NCI-H69 (cell line): ENCODE measurements at places on chromosomes 16 and 17.

- DNase-seq: peak; percentile 44
Observed at GRCh38 chr17:8745586-8746500, 1.2 kb upstream of the CCDC42 start.

DNA sequence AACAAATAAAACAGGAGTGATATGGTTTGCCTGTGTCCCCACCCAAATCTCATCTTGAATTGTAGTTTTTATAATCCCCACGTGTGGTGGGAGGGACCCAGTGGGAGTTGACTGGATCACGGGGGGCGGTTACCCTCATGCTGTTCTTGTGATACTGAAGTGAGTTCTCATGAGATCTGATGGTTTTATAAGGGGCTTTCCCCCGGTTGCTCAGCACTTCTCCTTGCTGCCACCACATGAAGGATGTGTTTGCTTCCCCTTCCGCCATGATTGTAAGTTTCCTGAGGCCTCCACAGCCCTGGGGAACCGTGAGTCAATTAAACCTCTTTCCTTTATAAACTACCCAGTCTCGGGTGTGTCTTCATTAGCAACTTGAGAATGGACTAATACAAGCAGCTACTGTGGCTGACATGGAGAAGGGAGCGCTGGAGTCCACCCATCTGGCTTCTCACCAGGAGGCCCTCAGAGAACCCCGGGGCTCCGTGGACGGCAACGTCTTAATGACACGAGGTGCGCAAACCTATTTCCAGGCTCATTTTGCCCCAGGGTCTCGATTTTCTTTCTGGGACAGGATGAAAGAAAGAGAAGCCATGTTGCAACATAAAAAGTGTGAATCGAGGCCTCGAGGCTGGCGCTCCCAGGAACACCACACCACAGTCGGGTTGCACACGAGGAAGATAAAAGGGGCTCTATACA lies 129.5 kb downstream of the DYNLRB2 start:
- no peak for DNase-seq

GRCh38 chr16:57113664-57114063 lies 21.3 kb downstream of the CPNE2 start:
- DNase-seq: no peak

DNA sequence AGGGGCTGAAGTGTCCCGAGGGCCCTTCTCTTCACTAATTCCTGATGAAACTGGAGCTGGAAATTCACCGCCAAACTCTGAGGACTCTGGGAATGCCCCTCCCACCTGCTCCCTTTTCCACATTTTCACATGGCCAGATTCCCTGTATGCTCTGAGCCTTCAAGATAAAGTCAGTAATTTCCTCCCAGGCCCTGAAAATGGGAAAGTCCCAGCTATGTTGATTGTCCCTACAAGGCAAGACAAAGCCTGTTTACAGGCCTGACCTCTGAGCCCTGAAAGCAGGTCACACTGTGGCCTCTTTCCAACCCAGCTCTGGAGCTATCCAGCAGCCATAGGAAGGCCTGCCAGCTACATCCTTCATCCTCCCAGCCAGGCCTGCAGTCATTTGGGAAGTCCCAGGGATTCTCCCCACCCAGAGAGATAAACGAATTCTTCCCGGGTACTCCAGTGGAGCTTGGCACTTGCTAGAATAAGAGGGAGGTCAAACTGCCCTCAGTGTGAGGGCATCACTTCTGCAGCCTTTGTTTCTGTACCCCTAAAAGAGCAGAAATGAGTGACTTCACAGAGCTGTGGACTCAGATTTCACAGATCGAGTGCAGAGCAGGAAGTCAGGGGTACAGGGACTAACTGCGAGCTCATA lies 19.6 kb upstream of the CCL2 start:
- DNase-seq: no peak

DNA sequence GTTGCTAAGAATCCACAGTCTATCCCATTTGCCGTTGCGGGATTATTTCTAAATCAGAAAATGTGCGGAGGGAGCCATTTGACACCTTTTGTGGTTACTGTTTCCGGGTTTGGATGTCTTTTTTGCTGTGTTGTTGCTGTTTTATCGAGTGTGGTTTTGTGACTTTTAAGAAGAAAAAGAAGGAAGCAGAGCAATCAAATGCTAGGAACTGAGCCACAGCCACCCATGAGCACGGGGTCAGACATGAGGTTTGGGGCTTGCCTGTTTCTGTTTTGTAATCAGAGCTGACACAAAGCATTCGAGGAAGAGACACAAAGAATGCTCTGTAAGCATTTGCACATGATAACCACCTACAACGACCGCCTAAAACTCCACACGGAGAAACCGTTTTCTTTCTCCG lies 53.1 kb upstream of the CHMP6 start:
- DNase-seq: no peak

DNA sequence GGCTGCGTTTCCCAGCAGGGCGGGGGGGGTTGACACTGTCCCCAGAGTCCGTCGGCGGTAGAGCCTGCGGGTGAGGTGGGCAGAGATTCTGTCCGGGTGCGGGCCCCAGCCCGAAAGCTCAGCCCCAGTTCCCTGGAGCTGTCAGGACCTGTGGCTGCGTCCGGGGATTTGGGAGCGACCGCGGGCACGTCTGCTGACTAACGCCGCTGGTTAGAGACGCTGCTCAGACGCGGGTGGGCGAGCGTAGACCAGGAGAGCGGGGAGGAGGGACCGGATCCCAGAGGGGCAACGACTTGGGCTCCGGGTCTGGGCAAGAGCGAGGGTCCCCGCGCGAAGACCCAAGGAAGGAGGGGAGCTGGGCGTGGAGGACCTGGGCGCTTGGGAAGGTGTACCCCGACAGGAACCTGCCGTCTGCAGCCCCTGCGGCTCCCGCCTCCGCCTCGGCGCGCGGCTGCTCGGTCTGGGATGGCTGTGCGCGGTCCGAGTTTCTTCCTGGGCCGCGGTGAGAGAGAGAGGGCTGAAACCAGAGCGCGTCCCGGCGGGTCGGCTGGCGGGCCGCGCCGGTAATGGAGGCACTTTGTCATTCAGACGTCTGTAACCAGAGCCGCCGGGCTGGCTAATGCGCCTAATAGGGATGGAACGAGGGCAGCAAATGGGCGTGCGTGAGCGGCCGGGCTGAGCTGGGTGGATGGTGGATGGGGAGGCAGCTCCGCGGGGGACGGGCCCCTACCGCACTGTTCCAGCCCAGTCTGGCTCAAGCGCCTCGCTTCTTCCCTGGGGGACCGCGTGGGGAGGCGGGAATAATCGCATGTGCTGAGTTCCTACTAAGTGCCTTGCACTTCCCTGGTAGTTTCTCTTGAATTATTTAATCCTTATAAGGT lies 2.3 kb downstream of the NGFR start:
- DNase-seq: peak; percentile 79

- no peak for DNase-seq
Observed at GRCh38 chr17:43950554-43950953, 3.2 kb downstream of the PYY start.
